ENCODE measurements at places on chromosomes 4 and X. TPM values are rescaled to one million over a fixed set of nuclear protein-coding genes. Genes with fewer than 3 reads are reported as not detected.

GRCh38 chrX:45619290-45619689, 418.6 kb upstream of the DIPK2B start:
- no peaks in the 10 kb centered on the region for H3K27me3 ChIP-seq
- H3K27ac ChIP-seq: no peak overlapping the region
- no peak for DNase-seq
- peaks cover 4% of the 10 kb centered on the region for H3K36me3 ChIP-seq
- H3K4me3 ChIP-seq: no peak overlapping the region
- H3K4me1 ChIP-seq: peaks cover 18% of the 10 kb centered on the region

GRCh38 chr4:16545656-16546055, 319.4 kb upstream of the TAPT1 start:
- no peaks in the 10 kb centered on the region for H3K27me3 ChIP-seq
- no peak overlapping the region for H3K27ac ChIP-seq
- no peak for DNase-seq
- no peaks in the 10 kb centered on the region for H3K4me1 ChIP-seq
- H3K36me3 ChIP-seq: no peaks in the 10 kb centered on the region
- H3K4me3 ChIP-seq: no peak overlapping the region

GRCh38 chr4:164894702-164895101, 17.7 kb downstream of the APELA start:
- no peaks in the 10 kb centered on the region for H3K36me3 ChIP-seq
- no peak overlapping the region for H3K4me3 ChIP-seq
- H3K4me1 ChIP-seq: no peaks in the 10 kb centered on the region
- peaks cover 5% of the 10 kb centered on the region for H3K27me3 ChIP-seq
- no peak for DNase-seq

Gene CAPN6
- total RNA-seq: not detected

DNA sequence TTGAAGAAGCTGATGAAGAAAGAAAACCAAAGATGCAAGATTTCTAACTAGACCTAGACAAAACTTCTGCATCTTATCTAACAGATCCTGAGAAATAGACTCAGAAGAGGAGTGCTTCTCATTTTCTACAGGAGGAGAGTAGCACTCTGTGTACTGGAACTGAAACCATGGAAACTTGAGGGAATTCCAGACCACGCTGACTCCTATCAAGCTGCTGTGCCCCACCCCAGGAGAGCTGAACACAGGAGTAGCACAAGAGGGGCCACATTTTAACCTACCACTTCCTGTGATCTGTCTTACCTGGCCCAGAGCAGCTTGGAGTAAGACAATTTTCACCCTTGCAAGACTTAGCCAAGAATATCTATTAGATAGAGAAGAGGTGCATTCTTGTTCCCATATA, 248.9 kb downstream of the SCFD2 start:
- H3K4me1 ChIP-seq: peaks cover 9% of the 10 kb centered on the region
- no peaks in the 10 kb centered on the region for H3K27me3 ChIP-seq
- no peak for DNase-seq
- no peak overlapping the region for H3K4me3 ChIP-seq

DNA sequence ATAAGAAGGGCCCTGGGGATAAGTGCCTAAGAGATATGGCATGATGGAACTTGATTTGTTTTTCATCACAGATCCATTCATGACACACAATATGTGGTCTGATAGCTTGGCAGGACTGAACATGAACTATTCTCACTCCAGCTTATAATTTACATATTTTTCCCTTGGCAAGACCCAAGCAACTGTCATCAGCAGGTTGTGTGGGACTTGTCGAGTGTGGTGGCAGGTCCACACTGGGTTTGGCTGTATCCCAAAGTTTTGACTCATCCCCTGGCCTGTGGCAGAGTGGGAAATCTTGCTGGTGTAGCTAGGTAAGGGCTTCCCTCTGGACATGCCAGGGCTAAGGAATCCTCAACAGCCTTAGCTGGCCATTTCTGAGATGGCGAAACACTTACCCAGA, 81.0 kb upstream of the STIM2 start:
- H3K27ac ChIP-seq: no peak overlapping the region
- H3K36me3 ChIP-seq: peaks cover 3% of the 10 kb centered on the region
- no peaks in the 10 kb centered on the region for H3K4me1 ChIP-seq
- H3K4me3 ChIP-seq: no peak overlapping the region
- no peak for DNase-seq
- no peaks in the 10 kb centered on the region for H3K27me3 ChIP-seq

Gene GBA3
- not detected for total RNA-seq

GRCh38 chr4:212438-213188, 88.3 kb downstream of the ZNF718 start:
- H3K4me1 ChIP-seq: peaks cover 13% of the 10 kb centered on the region
- H3K27ac ChIP-seq: no peak overlapping the region
- DNase-seq: no peak
- no peaks in the 10 kb centered on the region for H3K27me3 ChIP-seq

DNA sequence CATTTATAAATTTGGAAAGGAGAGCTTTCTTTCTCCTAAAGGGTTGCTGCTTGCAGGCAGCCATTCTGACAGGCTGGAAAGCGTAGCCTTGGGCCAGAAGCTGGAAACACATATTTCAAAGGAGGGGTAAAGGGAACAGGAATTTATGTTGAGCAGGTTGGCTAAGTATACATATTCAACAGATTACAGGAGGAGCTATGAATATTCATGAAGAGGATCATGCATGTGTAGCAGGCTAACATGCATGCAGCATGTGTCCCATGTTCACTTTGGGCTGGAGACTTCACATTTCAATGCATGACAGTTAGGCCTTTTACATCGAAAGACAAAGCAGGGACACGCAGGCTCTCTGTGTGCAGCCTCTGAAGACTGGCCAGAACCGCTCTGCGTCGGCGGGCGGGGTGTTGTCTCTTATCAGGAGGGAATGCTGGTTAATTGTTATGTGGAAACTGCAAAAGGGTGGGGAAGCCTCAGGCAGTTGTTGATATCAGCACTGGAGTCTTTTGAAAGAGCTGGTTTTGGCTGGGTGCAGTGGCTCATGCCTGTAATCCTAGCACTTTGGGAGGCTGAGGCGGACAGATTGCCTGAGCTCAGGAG, 31.5 kb downstream of the CASP3 start:
- H3K27ac ChIP-seq: no peak overlapping the region
- H3K4me1 ChIP-seq: no peaks in the 10 kb centered on the region
- no peak overlapping the region for H3K4me3 ChIP-seq
- H3K27me3 ChIP-seq: no peaks in the 10 kb centered on the region
- H3K36me3 ChIP-seq: peaks cover 11% of the 10 kb centered on the region

GRCh38 chr4:168188754-168189153, 96.4 kb downstream of the ANXA10 start:
- H3K27ac ChIP-seq: no peak overlapping the region
- no peak for DNase-seq
- H3K4me1 ChIP-seq: peaks cover 9% of the 10 kb centered on the region
- H3K4me3 ChIP-seq: no peak overlapping the region
- H3K27me3 ChIP-seq: peaks cover 2% of the 10 kb centered on the region
- H3K36me3 ChIP-seq: no peaks in the 10 kb centered on the region

- H3K36me3 ChIP-seq: no peaks in the 10 kb centered on the region
- H3K27ac ChIP-seq: no peak overlapping the region
- peak overlapping the region; percentile 30 for H3K4me3 ChIP-seq
- H3K4me1 ChIP-seq: peaks cover 21% of the 10 kb centered on the region
- DNase-seq: no peak
These were observed 44.6 kb downstream of the EIF2S3 start for GRCh38 chrX:24099394-24099793.

DNA sequence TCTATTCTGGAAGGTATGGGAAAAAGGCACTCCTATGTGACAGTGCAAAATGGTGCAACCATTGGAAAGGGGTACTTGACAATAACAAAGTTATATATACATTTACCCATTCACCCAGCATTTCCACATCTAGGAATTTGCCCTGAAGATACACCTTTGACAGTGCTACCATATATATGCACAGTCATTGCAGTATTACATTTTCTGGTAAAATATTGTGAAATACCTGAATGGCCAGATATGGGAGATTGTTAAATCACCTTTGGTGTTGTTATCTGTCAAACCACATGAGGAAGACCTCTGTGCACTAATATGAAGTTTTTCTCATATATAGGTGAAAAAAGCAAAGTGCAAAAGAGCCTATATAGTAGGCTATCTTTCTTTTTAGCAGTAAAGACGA, 53.5 kb downstream of the SMAD1 start:
- no peak overlapping the region for H3K4me3 ChIP-seq
- no peak for DNase-seq
- H3K27me3 ChIP-seq: peaks cover 11% of the 10 kb centered on the region
- no peaks in the 10 kb centered on the region for H3K36me3 ChIP-seq
- H3K27ac ChIP-seq: no peak overlapping the region

- H3K4me3 ChIP-seq: no peak overlapping the region
- H3K36me3 ChIP-seq: no peaks in the 10 kb centered on the region
- no peak overlapping the region for H3K27ac ChIP-seq
- DNase-seq: no peak
- peaks cover 2% of the 10 kb centered on the region for H3K27me3 ChIP-seq
- peaks cover 2% of the 10 kb centered on the region for H3K4me1 ChIP-seq
These were observed 36.0 kb downstream of the FUNDC1 start for GRCh38 chrX:44506678-44507077.

DNA sequence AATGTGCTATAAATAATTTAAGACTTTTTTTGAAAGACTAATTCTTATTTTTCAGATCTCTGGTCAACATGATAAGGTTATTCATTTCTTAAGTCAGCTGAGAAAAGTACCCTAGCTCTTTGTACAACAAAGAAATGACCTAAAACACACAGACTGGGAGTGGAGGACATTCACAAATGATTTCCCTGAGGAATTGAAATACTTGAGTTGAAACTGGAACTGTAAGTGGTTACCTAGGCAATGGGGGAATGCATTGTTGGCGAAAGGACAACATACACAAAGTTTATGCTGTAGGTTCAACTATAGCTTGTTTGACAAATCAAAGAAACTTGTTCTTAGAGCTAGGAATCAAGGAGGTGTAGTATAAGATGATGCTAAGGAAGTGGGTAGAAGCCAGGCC, 915.5 kb downstream of the FAT4 start:
- H3K4me1 ChIP-seq: no peaks in the 10 kb centered on the region
- no peak overlapping the region for H3K4me3 ChIP-seq
- DNase-seq: no peak
- H3K27ac ChIP-seq: no peak overlapping the region

DNA sequence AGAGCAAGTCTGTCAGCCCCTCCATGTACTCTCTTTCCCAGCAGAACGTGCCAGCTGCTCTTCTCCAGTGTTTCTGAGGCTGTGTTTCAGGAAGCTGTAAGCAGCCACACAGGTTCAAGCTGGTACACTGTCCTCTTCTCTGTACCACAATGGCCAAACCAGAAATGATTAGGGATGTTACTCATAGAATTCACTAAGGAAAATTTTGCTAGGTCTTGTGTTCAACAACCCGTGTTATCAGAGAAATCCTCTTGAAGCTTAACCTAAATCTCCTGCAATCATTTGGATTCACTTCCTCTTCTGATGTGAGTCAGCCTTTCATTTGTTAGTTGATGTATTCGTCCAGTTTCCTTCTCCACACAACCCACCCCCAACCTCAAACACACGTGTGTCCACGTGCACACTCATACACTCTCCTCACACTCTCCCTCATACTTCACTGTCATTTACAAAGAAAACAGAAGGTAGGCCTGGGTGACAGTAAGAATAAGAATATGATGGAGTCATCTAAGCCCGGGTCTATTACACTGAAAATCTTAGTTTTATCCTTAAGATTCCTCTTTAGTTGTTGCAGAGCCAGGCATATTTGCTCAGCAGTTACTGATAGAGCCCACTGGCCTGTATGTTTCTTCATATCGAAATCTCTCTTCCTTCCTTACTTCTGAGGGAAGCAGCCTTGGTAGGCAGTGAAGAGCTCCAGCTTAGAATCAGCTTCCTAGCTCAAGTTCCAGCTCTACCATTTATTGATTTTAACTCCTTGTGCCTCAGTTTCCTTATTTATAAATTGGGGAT, 63.4 kb downstream of the DCUN1D4 start:
- DNase-seq: no peak
- peaks cover 37% of the 10 kb centered on the region for H3K36me3 ChIP-seq
- no peaks in the 10 kb centered on the region for H3K27me3 ChIP-seq
- H3K27ac ChIP-seq: peak overlapping the region; percentile 52

- no peak overlapping the region for H3K27ac ChIP-seq
- H3K4me1 ChIP-seq: no peaks in the 10 kb centered on the region
- peaks cover 32% of the 10 kb centered on the region for H3K27me3 ChIP-seq
- no peak overlapping the region for H3K4me3 ChIP-seq
- DNase-seq: peak; percentile 48
- no peaks in the 10 kb centered on the region for H3K36me3 ChIP-seq
These were observed 55.9 kb downstream of the FGFBP1 start for GRCh38 chr4:15882675-15883086.

DNA sequence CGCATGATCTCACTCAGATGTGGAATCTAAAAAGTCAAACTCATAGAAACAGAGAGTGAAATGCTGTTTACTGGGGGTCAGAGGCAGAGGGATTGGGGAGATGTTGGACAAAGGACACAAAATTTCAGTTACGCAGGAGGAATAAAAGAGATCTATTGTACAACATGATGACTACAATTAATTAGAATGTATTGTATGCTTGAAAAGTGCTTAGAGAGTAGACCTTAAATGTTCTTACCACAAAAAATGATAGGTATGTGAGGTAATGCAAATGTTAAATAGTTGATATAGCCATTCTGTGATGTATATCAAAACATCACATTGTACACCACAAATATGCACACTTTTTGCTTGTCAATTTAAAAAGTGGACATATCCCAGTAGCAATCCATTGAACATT, 36.1 kb upstream of the PHKA2 start:
- no peak overlapping the region for H3K4me3 ChIP-seq
- DNase-seq: no peak
- H3K36me3 ChIP-seq: no peaks in the 10 kb centered on the region
- no peak overlapping the region for H3K27ac ChIP-seq

- no peaks in the 10 kb centered on the region for H3K4me1 ChIP-seq
- no peak overlapping the region for H3K27ac ChIP-seq
- DNase-seq: no peak
- H3K4me3 ChIP-seq: no peak overlapping the region
These were observed 58.8 kb upstream of the RAP2C start for GRCh38 chrX:132277953-132278614.

- DNase-seq: no peak
- H3K4me3 ChIP-seq: no peak overlapping the region
- H3K27me3 ChIP-seq: no peaks in the 10 kb centered on the region
These were observed 1033.0 kb upstream of the INTU start for GRCh38 chr4:126599746-126600145.

Gene KLKB1
- total RNA-seq: not detected

- peaks cover 67% of the 10 kb centered on the region for H3K4me1 ChIP-seq
- peak overlapping the region; percentile 56 for H3K27ac ChIP-seq
- no peaks in the 10 kb centered on the region for H3K27me3 ChIP-seq
- H3K36me3 ChIP-seq: peaks cover 87% of the 10 kb centered on the region
- H3K4me3 ChIP-seq: peak overlapping the region; percentile 18
These were observed 19.3 kb downstream of the SEL1L3 start for GRCh38 chr4:25843340-25844097.

- DNase-seq: no peak
- H3K36me3 ChIP-seq: peaks cover 8% of the 10 kb centered on the region
- H3K27ac ChIP-seq: no peak overlapping the region
- peaks cover 21% of the 10 kb centered on the region for H3K4me1 ChIP-seq
These were observed 631 bp downstream of the EVC start for GRCh38 chr4:5711479-5712184.

DNA sequence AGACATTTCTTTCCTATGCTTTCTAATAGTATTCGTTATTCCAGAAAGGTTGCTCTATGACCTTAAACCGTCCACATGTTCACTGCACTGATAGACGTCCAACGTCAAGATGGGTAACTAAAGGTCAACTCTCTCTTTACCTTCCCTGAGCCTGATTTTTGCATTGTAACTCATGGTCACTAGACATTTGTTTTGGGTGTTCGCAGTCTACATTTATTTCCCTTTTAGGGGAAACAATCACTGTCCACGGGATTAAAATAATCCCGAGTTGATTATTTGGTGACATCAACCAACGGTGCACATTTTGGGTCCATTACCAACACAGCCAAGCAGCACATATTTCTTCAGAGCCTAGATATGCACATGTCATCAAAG, 540 bp upstream of the HADH start:
- peaks cover 34% of the 10 kb centered on the region for H3K4me1 ChIP-seq
- H3K27me3 ChIP-seq: no peaks in the 10 kb centered on the region
- H3K27ac ChIP-seq: peak overlapping the region; percentile 74
- DNase-seq: no peak
- H3K4me3 ChIP-seq: peak overlapping the region; percentile 84

Measured in activated CD4-positive, alpha-beta memory T cell treated with anti-CD3 and anti-CD28 coated beads, Interleukin-2, amount 10 ng/mL, durations not matched to agents 7 days and 5 days (primary cell).